ENCODE measurements at places on chromosomes 2 and 18.

DNA sequence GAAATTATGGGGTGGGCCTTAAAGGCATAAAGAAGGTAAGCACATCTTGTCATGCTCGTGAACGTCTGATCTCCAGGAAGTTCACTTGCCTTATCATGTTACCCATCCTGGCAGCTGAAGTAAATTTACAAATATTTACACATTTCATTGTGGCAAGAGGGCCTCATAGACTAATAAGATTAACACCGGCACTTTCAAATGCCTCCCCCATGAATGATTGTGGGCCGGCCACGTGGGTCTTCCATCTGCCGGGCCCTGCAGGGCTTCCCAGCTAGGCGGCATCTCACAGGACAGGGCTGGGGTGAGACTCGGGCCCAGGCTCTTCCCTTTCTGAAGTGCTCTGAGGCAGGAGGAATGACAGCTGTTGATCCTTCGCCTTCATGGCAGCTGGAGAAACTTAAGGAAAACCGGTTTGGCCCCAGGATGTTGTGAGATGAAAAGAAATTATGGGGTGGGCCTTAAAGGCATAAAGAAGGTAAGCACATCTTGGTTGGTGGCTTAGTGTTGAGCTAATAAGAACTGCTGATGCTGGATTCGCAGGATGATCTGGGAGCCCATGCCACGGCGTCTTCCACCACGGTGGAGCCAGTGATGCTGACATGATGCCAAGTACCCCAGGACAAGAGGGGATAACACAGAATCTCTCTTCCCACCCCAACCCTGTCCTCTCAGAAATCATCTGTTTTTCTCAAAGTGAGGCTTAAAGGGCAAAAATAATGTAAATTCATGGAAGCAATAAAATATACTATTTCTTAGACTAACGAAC is 176.3 kb downstream of the SEPTIN10 start:
- DNase-seq: no peak

GRCh38 chr2:226380679-226381078 is 418.9 kb downstream of the IRS1 start:
- DNase-seq: no peak

DNA sequence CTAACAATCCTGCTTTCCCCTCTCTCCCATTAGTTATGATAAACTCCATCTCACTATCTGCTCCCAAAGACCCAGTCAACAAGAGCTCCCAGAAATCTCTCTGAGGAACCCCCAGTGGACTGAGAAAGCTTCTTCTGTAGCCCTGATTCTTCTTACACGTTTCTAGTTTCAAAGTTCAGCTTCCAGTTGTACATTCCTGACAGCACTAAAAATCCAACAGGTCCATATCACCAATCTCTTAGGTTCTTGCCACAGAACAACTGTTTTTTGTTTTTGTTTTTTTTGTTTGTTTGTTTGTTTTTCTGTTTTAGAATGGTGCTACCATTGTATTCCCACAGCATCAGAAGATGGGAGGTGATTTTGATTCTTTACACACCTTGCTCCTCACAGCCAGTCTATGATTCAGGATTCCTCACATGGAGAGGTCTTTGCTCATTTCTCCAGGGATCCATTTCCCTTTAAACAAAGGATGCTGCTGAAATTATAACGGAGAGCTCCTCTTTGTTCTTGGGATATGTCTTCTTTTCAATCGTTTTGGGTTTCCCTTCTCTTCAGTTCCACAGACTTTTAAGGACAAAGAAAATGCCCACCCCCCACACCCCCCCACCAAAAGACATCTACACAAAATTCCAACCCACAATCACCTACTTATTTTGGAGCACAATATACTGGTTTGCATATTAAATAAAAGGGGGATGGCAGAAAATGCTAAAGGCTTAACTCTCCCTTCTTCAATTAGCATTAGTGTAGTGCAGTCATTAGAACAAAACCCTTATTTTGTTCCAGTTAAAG is 56.0 kb upstream of the COBLL1 start:
- DNase-seq: no peak

DNA sequence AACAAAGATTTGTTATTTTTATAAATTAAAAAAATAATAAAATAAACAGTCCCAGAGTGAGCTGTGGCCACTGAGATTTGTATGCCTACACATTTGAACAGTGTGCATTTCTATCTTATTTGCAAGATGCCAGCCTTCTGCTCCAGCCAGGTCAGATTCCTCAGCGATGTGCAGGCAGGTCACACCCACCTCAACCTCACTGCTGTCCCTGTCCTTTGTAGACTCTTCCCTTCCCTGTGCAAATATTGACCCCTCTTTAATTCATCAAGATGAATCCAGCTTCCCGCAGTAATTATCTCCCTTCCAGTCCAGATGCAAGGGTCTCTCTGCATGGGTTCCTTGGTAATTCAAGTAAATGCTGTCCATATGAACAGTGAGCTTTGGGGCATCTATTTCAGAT is 256.2 kb downstream of the PIEZO2 start:
- DNase-seq: no peak

GRCh38 chr2:239629926-239630617 is 229.3 kb upstream of the HDAC4 start:
- no peak for DNase-seq

DNA sequence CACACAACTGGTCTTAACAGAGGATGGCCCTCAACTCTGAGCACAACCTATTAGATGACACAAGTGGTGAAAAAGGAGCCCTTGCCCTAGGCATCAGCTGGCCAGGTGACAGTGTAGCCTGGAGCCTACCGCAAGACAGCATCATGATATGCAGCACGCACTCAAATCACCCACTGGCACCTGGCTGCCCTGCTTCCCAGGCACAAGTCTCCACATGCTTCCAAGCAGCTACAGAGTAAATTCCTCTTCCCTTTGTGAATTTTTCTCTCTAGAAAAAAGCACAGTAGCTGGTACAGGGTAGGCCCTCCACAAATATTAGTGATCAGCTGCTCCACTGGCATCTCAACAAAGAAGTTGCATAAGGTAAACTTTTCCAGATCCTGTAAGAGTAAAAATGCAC is 6.0 kb downstream of the FBXO15 start:
- no peak for DNase-seq

Measured in effector memory CD8-positive, alpha-beta T cell (primary cell).